Esophagus mucosa (tissue), 1 donor: ENCODE measurements at places on chromosomes 7 and 10.

GRCh38 chr10:100895896-100896295 is 16.9 kb upstream of the SLF2 start:
- no peak for ATAC-seq

- no peak for ATAC-seq
These were observed 54.0 kb downstream of the ANK3 start for GRCh38 chr10:60335708-60336107.

- no peak for ATAC-seq
These were observed 73.2 kb upstream of the CHST15 start for GRCh38 chr10:124166431-124167125.

- ATAC-seq = no peak
These were observed 68.7 kb upstream of the CAMK2B start for GRCh38 chr7:44394112-44394447.

DNA sequence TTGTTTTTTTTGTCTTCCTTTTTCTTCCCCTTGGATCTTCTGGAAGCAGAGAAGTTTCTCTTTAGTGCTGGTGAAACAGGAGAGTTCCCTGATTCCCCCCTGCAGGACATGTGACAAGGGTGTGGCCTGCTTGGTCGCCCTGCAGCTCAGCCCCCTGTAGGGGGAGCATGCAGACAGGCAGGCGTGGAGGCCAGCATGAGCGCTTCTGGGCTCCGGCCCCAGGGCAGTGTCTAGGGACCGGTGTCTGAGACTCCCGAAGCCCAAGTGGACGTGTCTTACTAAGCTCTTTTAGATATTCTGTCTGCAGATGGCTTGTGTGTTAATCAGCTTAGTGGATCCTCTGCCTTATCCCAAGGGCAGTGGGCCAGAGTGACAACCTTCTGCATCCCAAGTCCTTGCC is 26.1 kb downstream of the PRSS58 start:
- no peak for ATAC-seq
